ENCODE measurements at places on chromosomes 4 and X.

DNA sequence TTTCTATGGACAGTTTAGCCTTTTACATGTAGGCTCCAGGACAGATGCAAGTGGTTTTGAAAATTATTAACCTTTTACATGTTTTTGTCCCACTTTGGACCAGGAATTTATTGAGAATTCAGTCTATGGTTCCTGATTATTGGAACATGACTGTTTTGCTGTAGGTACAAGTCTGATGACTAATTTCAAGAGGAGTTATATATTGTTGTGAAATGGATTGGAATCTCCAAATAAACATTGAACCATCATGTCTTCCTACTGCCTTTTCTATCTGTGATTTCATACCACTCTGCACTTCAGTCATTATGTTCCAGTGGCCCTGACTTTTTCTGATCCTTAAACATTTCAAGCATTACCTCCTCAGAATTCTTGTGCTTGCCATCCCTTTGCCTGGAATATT is 35.9 kb downstream of the TBC1D19 start:
- no peaks in the 10 kb centered on the region for H3K27me3 ChIP-seq
- H3K36me3 ChIP-seq = no peaks in the 10 kb centered on the region
- DNase-seq = no peak
- no peak overlapping the region for H3K4me3 ChIP-seq
- no peak overlapping the region for H3K27ac ChIP-seq

- no peaks in the 10 kb centered on the region for H3K36me3 ChIP-seq
- no peak overlapping the region for H3K27ac ChIP-seq
- no peaks in the 10 kb centered on the region for H3K27me3 ChIP-seq
- DNase-seq = no peak
Observed at GRCh38 chr4:173269280-173269679, 64.9 kb downstream of the HMGB2 start.

GRCh38 chrX:37672563-37672962 is 13.0 kb upstream of the XK start:
- no peak for DNase-seq
- no peak overlapping the region for H3K27ac ChIP-seq
- no peaks in the 10 kb centered on the region for H3K36me3 ChIP-seq
- no peaks in the 10 kb centered on the region for H3K27me3 ChIP-seq

DNA sequence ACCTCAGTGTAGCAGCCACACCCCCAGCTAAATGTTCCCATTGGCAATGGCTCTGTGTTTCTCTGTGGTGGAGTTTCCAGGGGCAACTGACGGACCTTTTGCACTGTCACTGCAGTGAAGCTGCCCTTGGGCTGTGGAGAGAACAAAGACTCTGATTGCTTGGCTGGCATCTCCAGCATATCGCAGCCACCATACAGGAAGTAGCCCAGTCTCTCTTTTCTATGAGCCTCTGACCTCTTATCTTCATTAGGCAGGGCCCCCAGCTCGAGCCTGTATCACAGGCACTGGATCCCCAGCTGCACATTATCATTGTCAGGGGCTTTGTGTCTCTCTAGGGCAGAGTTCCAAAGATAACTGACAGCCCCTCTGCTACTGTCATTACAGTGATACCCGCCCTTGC is 483.5 kb downstream of the ARAP2 start:
- H3K27me3 ChIP-seq = no peaks in the 10 kb centered on the region
- no peak for DNase-seq
- H3K4me1 ChIP-seq = no peaks in the 10 kb centered on the region
- H3K36me3 ChIP-seq = no peaks in the 10 kb centered on the region
- H3K4me3 ChIP-seq = no peak overlapping the region

GRCh38 chr4:178457286-178457685 is 1015.0 kb upstream of the AGA start:
- DNase-seq = no peak
- no peaks in the 10 kb centered on the region for H3K36me3 ChIP-seq
- no peak overlapping the region for H3K27ac ChIP-seq
- H3K4me1 ChIP-seq = no peaks in the 10 kb centered on the region

DNA sequence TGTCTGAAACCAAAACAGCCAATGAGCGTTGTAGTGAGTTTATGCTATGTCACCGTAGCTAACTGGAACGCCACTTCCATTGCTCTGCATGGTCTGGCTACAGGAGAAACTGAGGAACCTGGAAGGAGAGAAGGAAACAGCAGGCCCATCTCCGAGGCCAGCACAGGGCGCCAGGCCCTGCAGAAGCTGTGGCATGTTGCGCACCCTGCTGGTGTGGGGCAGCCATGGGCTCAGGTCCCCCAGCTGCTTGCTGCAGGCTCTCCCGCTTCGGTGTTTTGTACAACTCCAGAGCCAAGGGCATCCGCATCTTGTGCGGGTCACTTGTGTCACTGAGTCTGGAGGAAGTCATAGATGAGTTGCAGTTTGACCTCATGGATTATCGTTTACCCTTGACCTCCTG is 89.2 kb downstream of the AFAP1 start:
- no peaks in the 10 kb centered on the region for H3K36me3 ChIP-seq
- peak overlapping the region; percentile 7 for H3K4me3 ChIP-seq
- no peak for DNase-seq
- no peaks in the 10 kb centered on the region for H3K4me1 ChIP-seq

DNA sequence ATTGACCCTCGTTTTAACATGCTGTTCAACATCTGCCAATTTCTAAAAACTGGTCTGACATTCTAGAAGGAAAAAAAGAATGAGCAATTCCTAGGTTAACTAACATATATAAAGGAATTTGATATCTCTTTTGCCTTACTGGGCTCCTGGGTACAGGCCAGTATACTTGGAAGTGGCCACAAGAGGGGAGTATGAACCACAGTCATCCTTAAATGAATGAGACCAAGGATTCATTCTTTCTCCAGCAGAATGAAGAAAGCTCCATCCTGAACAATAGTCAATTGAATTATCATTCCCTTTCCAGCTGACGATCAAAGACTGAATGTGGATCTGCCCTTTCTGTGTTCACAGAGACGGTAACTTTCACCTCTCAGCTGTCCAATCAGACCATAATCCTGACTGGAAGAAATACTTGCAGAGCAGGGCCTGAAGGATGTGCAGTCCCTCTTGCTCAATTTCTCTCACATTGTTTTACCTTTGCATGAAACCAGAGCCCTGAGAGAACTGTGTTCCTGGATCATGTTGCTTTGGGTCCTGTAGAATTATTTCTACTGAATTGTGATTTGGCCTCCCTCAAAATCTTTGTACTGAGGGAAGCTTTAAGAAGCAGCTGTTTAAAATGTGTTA is 14.8 kb upstream of the SPARCL1 start:
- H3K27ac ChIP-seq = no peak overlapping the region
- peak; percentile 28 for DNase-seq
- no peaks in the 10 kb centered on the region for H3K36me3 ChIP-seq
- H3K27me3 ChIP-seq = no peaks in the 10 kb centered on the region
- no peaks in the 10 kb centered on the region for H3K4me1 ChIP-seq

GRCh38 chrX:19886883-19887531 is 393 bp downstream of the SH3KBP1 start:
- no peaks in the 10 kb centered on the region for H3K27me3 ChIP-seq
- H3K4me1 ChIP-seq = peaks cover 34% of the 10 kb centered on the region
- peak overlapping the region; percentile 54 for H3K4me3 ChIP-seq
- H3K36me3 ChIP-seq = no peaks in the 10 kb centered on the region

DNA sequence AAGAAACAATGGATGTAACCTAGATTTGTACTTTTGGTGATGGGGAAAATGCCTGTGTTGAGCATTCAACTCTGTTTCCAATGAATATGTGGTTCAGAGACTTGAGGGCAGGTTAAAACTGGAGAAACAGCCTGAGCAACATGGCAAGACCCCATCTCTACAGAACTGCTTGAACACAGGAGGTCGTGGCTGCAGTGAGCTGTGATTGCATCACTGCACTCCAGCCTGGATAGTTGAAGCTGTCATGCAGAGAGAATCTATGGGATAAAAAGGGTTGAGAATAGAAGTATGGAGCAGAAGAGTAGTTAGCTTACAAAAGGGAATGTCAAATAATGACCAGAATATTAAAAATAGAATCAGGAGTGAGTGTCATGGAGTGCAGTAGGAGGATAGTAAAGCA is 134.8 kb upstream of the PDE5A start:
- H3K4me3 ChIP-seq = no peak overlapping the region
- H3K27me3 ChIP-seq = no peaks in the 10 kb centered on the region
- DNase-seq = no peak
- H3K4me1 ChIP-seq = no peaks in the 10 kb centered on the region
- H3K36me3 ChIP-seq = no peaks in the 10 kb centered on the region

DNA sequence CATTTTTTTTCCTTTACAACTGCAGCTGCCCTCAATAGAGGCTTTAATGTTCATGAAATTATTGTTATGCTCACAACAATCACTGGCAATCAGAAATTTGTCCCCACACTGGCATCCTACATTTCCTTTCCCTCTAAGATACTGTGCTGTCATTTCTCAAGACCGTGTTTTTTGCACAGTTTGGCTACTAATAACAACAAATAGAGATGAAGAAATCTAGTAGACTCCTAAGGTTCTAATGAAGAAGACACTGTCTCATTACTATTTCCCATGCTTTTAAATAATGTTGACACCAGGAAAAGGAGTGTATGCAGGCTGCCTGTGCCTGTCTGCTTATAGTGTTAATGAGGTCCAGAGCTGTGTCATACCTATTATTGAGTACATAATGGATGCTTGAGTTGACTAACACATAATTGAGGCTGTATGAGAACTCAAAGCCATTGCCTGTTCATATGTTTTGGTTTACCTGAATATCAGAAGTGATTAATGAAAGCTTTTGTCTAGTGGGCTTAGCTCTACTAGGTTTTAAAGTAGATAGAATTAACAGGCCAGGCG is 1.5 kb upstream of the EIF4E start:
- DNase-seq = no peak
- 0 out of 2 replicates have a peak, but pooled peaks cover 6% of the 10 kb centered on the region for H3K36me3 ChIP-seq
- H3K4me1 ChIP-seq = peaks cover 23% of the 10 kb centered on the region
- no peaks in the 10 kb centered on the region for H3K27me3 ChIP-seq

DNA sequence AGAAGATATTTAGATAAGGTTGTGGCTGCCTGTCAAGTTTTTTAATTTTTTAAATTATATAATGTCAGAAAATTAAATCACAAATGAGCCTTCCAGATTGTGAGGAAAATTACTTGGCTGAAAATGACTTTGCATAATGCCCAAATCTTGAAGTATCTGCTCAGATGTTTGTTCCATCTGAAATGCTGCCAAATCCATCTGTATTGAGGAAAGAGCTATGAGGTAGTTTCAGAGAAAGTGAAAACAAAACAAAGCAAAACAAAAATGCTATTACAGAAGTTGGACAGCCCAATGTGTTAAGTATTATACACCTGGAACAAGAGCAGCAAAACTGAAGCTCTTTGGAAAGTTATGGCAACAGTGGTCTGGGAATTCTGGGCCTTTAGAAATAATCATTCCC is 23.3 kb upstream of the GUCY1B1 start:
- no peaks in the 10 kb centered on the region for H3K27me3 ChIP-seq
- no peaks in the 10 kb centered on the region for H3K36me3 ChIP-seq
- H3K4me3 ChIP-seq = no peak overlapping the region

DNA sequence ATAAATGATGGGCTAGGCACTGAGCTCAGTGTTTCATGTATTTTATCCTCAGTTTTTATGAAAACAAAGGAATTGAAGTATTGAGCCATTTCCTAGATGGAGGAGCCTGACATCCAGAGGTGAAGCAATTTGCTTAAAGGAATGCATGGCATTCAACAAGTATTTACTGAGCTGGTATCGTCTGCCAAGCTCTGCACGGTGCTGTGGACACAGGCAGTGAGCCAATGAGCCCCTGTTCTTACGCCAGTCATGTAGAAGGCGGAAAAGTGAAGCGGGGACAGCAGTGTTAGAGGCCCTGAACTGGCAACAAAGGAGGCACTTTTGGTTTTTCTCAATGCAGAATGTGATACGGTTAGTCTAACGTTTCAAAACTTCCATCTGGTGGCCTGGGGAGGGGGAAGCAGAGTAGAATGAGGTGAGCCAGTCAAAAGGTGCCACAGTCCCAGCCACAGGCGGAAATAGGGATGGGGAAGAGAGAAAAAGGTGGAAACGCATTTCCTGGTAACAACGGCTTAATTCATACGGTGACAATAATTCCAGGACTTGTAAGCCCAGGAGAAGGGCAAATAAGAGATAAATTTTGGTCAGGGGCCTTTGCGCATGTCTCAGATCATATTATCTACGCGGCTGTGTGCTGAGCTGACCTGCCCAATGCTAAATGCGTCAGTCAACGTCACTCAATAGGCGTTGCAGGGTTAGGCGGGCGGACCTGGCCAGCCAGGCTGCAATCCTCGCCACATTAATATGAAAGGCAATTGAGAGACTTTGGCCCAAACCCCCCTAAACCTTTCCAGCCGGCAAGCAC is 133.9 kb downstream of the AFAP1 start:
- DNase-seq = no peak
- H3K4me1 ChIP-seq = no peaks in the 10 kb centered on the region
- H3K36me3 ChIP-seq = no peaks in the 10 kb centered on the region
- peaks cover 87% of the 10 kb centered on the region for H3K27me3 ChIP-seq
- H3K27ac ChIP-seq = no peak overlapping the region

- no peak overlapping the region for H3K27ac ChIP-seq
- H3K27me3 ChIP-seq = no peaks in the 10 kb centered on the region
- no peak for DNase-seq
Observed at GRCh38 chr4:80216100-80216761, 18.9 kb downstream of the PRDM8 start.

DNA sequence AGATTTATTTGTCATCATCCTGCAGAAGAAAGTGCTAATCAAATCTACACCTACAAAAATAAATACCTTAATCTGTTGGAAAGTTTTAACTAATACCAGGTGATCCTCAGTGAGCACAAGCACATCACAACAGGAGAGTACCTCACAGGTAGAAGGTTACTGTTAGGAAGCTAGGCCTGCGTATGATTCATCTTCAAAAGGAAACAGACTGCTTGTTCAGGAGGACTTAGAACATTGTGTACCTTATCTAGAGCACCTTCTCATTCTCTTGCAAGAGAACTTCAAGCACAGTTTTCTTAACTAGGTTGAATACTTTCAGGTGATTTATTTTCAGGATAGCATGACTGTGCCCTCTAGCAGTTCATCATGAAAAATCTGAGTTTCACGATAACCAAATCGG is 54.2 kb downstream of the MND1 start:
- no peaks in the 10 kb centered on the region for H3K27me3 ChIP-seq
- no peaks in the 10 kb centered on the region for H3K4me1 ChIP-seq
- no peak for DNase-seq

DNA sequence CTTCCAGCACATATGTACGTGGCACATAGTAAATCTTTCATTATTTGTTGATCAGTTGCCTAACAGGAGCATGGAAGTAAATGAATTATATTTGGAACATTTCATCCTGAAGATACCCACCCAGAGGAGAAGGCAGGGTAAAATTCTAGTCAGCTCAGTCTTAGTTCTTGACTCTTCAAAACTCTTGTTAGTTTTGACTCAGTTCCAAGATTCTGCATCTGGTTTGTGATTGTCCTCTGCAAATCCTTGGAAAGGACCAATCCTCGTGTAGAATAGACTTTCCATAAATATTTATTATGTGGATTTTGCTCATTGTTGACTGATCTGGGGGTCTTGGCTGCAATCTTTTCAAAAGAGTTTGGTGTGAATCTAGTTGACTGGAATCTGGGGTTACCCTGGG is 257.5 kb upstream of the FAT1 start:
- DNase-seq = no peak

- H3K27ac ChIP-seq = no peak overlapping the region
- no peak for DNase-seq
- H3K36me3 ChIP-seq = no peaks in the 10 kb centered on the region
- no peak overlapping the region for H3K4me3 ChIP-seq
- H3K27me3 ChIP-seq = no peaks in the 10 kb centered on the region
Observed at GRCh38 chrX:2490634-2491033, 10.1 kb downstream of the DHRSX start.

- H3K27ac ChIP-seq = no peak overlapping the region
- H3K36me3 ChIP-seq = no peaks in the 10 kb centered on the region
- no peak overlapping the region for H3K4me3 ChIP-seq
- peak; percentile 43 for DNase-seq
Observed at GRCh38 chrX:80285131-80285773, 135.0 kb upstream of the TENT5D start.

GRCh38 chr4:185480016-185480732 is 8.6 kb upstream of the CCDC110 start:
- H3K36me3 ChIP-seq = no peaks in the 10 kb centered on the region
- H3K4me3 ChIP-seq = peak overlapping the region; percentile 51
- H3K27me3 ChIP-seq = no peaks in the 10 kb centered on the region
- peak overlapping the region; percentile 85 for H3K27ac ChIP-seq

All from MM.1S (cell line).